ENCODE measurements at places on chromosomes 6 and 20.

DNA sequence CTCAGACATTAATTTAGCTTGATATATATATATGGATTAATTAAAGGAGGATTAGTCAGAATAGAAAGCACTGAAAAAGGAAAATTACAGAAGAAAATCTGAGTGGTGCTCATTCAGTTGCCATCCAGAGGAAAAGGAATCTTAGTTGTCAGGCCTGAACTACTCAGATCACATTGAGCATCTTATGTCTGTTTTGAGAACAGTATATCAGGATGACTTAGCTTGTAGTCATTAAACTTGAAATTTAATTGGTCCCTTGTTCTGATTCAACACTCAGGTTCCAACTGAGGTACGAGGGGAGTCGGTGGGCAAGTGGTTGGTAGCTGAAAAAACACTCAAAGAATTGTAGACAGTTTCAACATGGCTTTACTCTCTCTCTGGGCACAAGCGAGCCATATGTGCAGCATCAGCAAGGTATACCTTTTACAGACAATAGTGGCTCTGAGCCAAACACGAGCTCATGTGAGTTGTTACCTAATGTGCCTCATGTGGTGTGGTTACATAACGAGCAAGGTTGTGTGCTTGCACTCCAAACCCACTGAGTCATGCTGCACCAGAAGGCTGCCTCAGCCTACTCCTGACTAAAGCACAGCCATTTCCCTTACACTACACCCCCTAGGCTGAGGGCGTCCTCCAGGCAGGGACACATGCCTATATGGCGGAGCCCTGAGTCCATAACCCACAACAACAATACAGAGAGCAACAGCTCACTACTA lies 73.0 kb upstream of the HMGN3 start:
- DNase-seq, result peak; percentile 69

DNA sequence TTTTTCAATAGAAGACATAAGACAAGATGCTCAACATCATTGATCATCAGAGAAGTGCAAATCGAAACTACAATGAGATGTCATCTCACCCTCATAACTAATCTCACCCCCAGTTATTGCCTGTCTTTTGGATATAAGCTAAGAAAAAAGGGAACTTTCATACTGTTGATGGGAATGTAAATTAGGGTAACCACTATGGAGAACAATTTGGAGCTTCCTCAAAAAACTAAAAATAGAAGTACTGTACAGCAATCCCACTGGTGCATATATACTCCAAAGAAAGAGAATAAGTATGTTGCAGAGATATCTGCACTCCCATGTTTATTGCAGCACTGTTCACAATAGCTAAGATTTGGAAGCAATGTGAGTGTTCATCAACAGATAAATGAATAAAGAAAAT lies 26.4 kb upstream of the PHF3 start:
- DNase-seq, result no peak

DNA sequence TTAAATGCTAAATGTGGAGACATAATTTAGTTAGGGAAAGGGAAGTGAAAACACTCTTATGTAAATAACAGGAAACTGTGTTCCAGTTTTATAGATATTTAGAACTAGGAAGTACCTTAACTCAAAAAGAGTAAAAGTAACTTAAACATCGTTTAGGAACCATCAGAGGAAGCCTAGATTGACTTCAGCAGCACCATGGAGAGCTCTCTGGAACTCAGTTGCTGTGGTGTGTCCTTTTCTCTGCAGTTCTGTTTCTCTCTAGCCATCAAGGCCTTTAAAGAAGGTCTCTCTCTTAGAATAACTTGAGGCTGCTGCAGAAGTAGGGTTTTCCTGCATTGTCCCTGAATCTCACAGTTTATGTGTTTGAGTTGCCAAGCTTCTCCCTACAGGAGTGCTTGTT lies 26.9 kb downstream of the CLVS2 start:
- DNase-seq, result no peak

GRCh38 chr6:52718550-52718949 lies 44.7 kb downstream of the GSTA2 start:
- no peak for DNase-seq
